Activated CD4-positive, alpha-beta memory T cell treated with anti-CD3 and anti-CD28 coated beads for 36 hours (primary cell): ENCODE measurements at places on chromosomes 2 and 18.

GRCh38 chr2:209431701-209432100, 7.9 kb downstream of the MAP2 start:
- DNase-seq = no peak

DNA sequence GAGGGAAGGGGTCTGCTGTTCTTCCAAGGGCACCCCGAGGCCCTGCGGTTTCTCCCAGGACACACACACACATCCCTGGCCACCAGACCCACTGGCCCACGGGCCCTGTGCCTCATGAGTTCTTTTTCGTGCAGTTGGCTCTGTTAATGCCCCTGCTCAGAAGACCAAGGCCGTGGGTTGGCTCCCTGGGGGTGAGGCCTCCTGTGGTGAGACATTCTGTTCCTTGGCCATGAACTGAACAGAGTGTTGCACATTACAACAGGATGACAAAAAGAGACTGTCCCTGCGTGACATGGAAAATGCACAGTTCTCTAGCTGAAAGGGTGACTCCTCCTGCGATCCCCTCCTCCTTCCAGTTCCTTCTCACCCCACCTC, 30.7 kb downstream of the SH2D6 start:
- no peak for DNase-seq

- no peak for DNase-seq
Measured at GRCh38 chr2:38415728-38416291, 38.7 kb upstream of the ATL2 start.

- no peak for DNase-seq
Measured at GRCh38 chr18:63570721-63571120, 16.4 kb upstream of the SERPINB13 start.

DNA sequence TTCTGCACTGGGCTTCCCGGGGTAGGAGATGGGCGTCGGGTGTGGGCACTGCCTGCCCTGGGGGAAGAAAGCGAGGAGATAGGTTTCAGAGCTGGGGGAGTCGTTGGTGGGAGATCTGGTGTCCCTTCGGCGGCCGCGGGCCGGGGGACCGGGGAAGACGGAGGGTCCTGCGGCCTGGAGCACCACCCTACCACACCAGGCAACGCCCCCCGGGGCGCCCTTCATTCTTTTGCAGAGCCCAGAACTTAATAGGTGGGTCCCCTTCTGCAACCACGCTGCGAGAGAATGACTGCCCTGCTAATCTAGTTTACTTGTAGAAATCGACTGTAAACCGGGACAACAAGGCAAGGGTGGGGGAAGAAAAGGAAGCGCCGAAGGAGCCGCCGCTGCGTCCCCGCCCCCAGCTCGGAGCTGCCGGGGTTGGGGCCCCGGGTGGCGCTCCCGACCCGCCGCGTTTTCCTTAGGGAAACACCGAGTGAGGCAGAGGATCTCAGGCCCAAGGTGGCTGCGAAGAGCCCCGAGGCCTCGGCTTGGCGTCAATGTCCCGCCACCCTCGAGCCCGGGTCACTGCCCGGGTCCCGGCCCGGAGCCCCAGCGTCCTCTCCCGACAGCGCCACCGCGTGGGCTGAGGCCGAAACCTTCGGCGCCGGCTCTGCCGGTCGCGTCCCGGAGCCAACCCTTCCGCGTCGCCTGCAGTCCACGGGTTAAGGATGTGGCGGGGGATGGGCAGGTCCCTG, 5.4 kb upstream of the SATB2 start:
- peak; percentile 74 for DNase-seq

DNA sequence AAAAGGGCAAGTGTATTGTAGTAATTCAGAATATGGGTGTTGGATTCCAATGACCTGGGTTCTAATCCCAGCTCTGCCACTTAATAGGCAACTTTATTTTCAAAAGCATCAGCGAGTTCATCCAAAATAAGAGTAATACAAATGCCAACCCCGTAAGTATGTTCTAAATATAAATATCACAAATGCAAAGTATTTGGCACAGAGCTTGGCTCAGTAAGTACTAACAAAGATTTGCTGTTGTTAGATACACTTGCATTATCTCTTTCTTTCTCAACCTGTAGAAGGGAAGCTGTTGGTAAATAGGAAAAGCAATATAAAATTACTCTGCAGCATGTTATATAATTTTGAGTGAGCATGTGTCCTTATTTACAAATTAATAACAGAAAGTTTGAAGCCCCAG, 1302.6 kb upstream of the FAM98A start:
- no peak for DNase-seq

- DNase-seq = no peak
Measured at GRCh38 chr2:146388757-146389156, 1456.1 kb upstream of the ACVR2A start.

DNA sequence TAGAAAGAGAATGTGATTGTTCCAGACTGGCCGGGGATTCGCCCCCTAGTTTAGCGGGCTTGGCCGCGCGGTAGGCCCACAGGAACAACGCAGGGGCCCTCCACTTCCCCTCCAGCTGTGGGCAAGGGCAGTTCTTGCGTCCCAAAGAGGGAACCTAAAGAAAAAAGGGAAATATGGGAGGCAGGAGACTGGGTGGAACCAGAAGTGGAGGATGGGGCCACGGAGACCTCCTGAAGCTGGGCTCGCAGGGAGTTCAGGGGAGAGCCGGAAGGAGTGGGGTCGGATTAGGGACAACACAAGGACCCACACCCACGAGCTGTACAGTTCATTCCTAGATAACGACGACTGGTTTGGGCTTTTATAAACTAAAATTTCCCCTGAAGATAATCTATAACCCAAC, 18.2 kb downstream of the GNLY start:
- DNase-seq = no peak

DNA sequence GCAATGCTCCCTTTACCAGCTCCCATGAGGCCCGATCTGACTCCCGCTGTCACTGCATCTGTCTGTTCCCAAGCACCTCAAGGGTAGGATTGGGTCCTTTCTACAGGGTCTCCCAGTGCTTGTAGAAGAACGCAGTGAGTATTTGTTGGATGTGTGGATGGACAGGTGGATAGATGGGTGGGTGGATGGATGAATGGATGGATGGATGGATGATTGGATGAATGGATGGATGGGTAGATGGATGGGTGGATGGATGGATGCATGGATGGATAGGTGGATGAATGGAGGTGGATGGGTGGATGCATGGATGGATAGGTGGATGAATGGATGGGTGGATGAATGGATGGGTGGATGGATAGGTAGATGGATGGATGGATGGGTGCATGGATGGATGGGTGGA, 91.6 kb downstream of the HS1BP3 start:
- DNase-seq = no peak

DNA sequence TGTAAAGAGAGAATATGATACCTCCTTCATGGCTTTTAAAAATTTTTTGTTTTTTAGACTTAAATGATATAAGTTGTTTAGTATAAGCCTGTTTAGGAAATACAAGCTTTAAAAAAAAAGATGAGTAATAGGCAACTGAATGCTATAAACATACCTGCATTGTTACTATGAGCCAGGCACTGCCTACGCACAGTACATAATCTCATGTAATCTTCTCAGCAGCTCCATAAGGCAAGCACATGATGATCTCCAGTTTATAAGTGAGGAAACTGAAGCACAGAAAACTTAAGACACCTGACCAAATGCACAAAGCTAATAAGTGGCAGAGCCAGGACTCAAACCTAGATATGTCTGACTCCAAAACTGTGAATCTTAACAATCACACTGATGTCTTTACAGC, 156.3 kb upstream of the SLC1A4 start:
- DNase-seq = no peak

- DNase-seq = no peak
Measured at GRCh38 chr2:44715671-44716081, 225.8 kb upstream of the SIX3 start.

GRCh38 chr2:119008108-119008507, 66.1 kb downstream of the MARCO start:
- DNase-seq = no peak

DNA sequence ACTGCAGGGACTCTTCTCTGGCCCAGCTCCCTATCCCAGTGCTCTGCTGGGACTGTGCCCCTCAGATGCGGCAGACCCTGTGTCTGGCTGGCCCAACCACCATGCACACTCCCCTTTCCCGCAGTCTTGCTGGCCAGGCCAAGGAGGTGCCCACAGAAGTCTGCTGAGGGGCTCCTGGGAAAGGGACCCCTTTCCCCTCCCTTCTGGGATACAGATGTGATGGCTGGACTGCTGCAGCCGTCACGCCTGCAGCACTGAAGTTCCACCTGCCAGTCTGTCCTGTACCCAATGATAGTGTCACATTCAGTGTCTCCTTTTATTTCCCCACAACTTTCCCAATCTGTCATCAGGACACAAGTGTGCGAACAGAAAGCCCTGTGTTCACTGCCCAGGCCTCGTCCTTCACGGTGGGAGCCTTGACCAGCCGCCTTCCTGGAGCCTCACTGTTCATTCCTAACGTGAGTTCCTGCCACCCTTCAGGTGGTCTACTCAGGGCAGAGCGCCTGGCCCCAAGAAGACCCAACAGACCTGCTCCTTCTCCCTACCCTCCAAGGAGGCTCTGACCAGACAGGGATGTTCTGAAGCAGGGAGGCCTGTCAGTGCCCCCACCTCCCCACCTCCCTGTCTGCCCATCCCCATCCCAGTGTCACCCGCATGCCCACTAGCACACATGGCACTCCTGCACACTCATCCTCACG, 47.1 kb downstream of the ANKMY1 start:
- peak; percentile 5 for DNase-seq

DNA sequence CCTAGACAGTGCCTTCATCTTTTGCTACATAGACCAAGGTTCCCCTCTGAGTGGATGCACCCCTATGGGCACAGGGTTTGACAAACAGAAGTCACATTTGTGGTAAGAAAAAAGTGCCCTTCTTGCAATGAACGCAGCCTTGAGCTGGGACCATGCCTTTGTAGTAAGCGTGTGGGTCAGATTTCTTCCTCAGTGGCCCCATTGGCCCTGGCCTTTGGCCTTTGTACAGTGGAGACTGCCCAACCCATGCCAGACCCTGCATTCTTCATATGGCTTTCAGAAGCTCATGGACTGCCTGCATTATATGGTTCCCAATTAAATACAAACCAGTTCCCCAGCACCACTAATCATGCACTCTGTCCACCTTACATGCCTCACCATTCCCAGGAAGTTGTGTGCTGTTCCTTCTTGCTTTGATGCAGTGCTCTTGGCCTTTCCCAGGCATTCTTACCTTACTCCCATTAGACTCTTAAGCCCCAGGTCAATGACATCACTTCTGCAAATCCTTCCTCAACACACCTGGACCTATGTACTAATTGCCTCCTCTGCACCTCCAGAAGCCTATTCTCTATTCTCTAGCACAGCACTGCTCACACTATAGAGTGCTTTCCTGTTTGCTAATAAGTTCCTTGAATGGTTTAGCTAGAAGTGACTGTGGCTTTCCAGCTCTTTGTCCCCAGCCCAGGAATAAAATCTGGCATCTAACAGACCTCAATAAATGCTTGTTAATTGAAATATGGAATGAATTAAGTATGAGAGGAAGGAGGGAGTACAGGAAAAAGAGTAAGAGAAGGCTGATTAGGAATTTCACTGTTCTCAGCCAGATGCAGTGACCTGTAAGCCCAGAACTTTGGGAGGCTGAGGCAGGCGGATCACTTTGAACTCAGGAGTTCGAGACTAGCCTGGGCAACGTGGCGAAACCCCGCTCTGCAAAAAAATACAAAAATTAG, 60.2 kb downstream of the TMEM247 start:
- no peak for DNase-seq

GRCh38 chr2:18690342-18690741, 101.0 kb upstream of the NT5C1B start:
- no peak for DNase-seq

- DNase-seq = no peak
Measured at GRCh38 chr2:171267855-171268629, 107.3 kb upstream of the TLK1 start.
